PC-9 (cell line): ENCODE measurements at places on chromosomes 7 and 10.

- DNase-seq: no peak
These were observed 124.0 kb downstream of the CELF2 start for GRCh38 chr10:11141571-11142091.

DNA sequence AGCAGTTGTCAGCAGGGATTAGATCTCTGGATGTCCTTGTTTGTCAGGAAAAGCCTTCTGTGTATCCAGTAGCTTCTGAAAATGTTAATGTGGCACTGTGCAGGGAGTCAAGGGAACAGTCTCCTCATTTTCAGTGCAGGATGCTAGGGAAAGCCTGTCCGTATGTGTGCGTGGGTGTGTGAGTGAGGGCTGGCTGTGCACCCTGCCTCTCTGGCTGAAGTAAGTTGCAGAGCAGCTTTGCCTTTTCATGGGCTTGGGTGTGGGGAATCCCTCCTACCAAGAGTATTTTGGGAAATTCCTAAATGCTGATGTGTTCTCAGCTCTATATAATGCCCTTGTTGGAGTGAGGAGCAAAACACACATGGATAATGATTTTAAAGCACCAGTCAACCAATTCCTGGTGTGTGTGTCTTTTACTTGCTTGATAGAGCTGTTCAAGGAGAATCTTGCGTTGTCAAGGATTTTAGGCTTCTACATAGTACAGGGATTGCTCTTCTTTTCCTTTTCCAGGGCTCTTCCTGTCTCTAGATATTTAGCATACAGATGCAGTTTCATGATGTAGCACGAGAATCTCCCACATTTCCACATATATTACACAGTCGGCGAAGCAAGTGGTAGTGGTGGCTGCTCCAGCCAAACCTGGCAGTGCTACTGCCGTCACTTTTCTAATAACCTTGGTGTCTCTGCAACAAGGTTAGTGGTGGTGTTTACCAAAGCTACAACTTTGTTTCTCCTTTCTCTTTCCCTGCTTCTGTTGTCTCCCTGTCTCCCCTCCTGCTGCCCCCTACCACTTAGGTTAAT is 92.8 kb downstream of the MCU start:
- peak; percentile 77 for DNase-seq

DNA sequence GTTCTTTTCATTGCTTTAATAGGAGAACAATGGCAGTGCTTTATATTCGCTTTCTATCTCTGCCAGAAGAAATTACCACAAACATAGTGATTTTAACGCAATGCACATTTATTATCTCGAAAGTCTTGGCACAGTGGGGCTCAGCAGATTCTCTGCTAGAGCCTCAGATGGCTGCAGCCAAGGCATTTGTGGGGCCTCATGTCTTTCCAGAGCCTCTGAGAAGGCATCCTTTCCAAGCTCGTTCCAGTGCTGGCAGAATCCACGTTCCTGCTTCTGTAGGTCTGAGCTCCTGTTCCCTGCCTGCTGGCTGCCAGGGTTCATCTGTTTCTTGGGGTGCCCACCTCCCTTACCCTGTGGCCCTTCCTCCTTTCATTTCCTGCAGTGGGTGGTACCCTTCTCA is 60.2 kb downstream of the LRRC18 start:
- DNase-seq: no peak

DNA sequence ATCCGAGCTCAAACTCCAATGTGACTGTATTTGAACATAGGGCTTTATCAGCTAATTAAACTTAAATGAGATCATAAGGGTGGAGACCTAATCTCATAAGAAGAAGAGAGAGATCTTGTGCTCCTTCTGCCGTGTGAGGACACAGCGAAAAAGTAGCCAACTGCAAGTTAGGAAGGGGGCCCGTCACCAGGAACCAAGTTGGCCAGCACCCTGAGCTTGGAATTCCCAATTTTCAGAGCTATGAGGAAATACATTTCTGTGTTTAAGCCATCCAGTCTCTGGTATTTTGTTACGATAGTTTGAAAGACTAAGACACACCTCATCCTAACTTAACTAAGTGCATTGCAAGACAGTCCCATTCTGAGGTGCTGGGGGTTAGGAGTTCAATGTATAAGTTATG is 14.1 kb upstream of the WDR86 start:
- DNase-seq: no peak

DNA sequence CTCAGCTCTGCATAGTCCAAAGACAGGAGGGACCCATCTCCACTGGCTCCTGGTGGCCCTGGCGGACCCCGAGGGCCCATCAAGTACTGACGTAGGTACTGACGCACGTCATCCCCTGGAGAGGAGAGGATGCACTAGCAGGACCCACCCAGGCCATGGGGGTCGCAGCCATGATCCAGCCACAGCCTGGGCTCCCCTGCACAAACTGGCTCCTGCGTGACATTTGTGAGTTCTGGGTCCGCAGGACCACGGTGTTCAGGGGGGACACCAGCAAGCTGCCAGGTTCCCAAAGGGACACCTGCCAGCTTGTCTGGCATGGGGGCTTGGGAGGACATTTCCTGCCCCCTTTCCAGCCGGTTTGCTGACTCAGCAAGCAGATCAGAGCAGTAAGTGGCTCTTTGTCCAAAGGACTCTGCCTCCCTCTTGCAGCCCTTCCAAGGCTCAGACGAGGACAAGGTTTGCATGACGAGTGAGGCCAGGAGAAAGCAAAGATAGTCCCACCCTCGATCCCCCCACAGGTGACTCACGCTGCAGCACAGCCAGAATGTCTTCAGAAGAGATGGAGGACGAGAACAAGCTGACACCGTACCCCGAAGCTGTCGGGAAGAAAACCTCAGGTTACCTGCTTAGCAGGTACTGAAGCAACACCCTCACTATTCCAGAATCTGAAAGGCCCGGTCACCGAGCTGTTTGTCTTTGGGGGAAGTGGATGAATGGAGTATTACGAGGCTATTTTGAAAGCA is 49.0 kb downstream of the COL17A1 start:
- no peak for DNase-seq

- DNase-seq: no peak
These were observed 23.5 kb upstream of the TECTB start for GRCh38 chr10:112259688-112260087.

DNA sequence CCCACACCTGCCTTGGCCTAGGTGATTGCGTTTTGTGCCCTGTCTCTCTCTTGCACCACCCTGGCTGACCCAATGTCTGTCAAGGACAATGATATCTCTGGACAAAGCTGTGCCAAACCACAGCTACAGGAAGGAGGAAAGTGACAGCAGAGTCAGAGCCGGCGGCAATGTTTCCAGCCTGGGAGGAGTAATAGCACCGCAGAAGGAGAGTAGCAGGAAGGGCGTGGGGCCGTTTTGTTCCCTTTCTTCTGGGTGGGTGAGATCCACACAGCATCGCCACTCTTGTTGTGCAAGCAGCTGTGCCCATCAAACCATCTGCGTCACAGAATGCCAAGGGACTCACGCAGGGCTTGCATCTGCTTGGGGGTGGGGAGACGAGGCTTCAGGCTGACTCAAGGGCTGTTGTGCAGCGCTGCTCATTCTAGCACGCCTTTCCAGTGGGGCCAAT is 341.6 kb upstream of the AUTS2 start:
- DNase-seq: no peak

DNA sequence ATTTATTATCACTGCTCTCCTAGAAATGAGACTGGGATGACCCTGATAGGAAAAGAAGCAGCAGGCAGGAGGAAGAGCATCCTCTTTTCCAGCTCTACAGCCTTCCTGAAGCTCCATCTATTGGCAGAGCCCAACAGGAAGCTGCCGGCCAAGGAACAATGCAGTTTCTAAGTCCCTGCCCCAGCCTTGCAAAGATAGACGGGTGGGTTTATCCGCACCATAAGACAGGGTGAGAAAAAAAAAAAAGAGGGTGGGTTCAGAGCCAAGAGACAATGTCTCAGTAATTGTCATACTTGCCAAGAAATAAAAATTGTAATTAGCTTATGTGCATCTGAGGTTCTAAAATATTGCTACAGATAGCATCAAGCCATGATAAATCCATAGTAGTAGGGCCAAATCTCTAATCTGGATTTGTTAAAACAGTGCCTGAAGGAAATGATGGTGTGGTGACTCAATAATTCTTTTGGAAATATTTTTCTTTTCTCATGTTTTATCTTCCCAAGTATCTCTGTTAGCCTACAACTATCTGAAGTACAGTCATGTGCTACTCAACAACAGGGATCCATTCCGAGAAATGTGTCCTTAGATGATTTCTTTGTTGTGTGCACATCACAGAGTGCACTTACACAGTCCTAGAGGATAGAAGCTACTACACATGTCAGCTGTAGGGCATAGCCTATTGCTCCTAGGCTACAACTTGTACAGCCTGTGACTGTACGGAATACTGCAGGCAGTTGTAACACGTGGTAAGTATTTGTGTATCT is 242.9 kb upstream of the CXCL12 start:
- DNase-seq: no peak

- DNase-seq: no peak
These were observed 116.4 kb downstream of the SORBS1 start for GRCh38 chr10:95444792-95445191.

DNA sequence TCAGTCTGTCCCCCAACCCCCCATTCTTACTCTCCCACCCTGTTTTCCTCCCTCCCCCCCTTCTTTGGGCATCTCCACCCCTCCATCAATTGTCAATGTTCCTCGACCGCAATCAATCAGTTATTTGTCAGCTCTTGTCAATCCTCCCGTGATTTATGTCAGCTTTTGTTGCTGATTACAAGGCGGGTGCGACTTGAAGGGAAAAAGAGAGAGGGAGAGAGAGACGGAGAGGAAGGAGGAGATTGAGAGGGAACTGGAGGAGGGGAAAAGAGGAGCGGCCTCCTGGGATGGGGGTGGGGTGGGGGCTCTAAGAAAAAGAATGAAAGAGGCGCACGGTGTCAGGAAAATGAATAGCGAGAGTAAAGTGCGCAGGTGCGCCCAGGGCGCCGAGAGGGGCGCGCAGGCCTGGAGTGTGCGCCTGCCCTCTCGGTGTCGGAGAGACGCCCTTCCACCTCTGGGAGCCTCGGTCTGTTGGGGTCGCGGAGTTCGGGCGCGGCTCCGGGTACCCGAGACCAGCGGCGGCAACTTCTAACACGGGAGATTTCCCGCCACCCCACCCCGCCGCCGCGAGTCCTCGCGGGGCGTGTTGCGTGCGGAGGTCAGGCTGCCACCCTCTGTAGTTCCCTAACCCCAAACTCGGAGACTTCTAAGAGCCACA is 1.1 kb upstream of the ZNF503 start:
- DNase-seq: peak; percentile 46

- DNase-seq: peak; percentile 88
These were observed 64.5 kb upstream of the SYPL1 start for GRCh38 chr7:106176414-106177299.

GRCh38 chr7:232410-233248 is 40.3 kb downstream of the FAM20C start:
- DNase-seq: no peak

DNA sequence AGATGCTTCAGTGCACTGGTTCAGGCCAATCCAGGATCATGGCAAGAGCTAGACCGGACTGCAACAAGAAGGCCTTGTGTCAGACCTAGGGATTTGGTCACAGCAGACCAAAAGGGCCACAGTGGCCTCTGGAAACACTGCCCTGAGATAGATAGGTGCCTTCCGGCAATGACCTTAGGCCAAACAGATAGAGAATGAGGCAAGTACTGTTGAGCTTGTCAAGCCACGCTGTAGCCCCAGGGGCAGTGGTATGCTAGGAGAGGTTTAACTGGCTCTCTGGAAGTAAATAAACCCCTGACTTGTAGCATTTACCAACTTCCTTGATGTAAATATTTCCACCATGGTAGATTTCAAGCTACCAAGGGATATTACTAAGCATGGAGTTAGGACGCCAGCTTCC is 197.5 kb downstream of the GRID1 start:
- no peak for DNase-seq

GRCh38 chr7:10634239-10634638 is 339.4 kb upstream of the PHF14 start:
- no peak for DNase-seq

- no peak for DNase-seq
These were observed 82.8 kb downstream of the MKI67 start for GRCh38 chr10:128043259-128044045.

- no peak for DNase-seq
These were observed 191.0 kb upstream of the BET1 start for GRCh38 chr7:94195201-94195600.

DNA sequence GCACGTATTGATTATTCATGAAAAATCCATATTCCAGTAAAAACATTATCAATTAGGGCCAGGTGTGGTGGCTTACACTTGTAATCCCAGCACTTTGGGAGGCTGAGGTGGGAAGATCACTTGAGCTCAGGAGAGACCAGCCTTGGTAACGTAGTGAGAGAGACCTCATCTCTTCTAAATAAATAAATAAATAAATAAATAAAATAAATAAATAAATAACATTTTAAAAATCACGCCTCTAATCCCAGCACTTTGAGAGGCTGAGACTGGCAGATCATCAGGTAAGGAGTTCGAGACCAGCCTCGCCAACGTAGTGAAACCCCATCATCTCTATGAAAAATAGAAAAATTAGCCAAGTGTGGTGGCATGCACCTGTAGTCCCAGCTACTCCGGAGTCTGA is 32.1 kb downstream of the NRBF2 start:
- DNase-seq: no peak

- no peak for DNase-seq
These were observed at the start of gene PRLHR for GRCh38 chr10:118595598-118596425. TSS of gene PRLHR (minus strand) at chr10:118595648. CDS start at chr10:118595244, 404 bp downstream.

DNA sequence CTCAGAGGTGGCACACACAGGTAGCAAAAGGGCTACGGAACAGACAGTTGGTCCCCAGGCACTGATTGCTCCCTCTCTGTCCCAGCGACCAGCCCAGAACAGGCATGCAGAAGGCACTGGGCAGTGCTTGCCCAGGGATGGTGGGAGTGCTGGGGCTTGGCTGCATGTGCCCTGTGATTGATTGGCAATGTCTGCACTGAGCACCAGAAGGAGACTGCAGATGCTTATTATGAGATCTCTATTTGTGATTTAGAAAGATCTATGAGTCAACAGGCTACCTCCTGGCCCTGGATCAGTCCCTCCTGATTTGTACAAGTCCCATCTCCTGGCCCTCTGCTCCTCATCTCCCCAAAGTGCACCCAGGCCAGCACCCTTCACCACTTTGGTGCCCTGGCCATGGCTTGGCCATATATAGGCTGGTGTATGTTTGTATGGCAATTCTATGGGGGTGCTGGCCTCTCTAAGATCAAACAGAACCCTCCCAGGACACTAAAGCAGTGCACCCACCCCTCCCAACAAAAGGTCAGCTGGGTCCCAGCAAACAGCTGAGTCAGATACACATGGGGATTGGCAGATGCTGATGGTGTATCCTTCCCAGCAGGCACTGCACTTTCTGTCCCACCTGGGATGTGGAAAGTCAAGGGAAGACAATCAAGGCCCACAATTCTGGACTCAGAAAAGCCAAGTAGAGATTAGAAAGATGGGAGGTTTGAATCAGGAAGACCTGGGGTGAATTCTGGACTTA is 30.9 kb downstream of the CAMK2B start:
- no peak for DNase-seq

DNA sequence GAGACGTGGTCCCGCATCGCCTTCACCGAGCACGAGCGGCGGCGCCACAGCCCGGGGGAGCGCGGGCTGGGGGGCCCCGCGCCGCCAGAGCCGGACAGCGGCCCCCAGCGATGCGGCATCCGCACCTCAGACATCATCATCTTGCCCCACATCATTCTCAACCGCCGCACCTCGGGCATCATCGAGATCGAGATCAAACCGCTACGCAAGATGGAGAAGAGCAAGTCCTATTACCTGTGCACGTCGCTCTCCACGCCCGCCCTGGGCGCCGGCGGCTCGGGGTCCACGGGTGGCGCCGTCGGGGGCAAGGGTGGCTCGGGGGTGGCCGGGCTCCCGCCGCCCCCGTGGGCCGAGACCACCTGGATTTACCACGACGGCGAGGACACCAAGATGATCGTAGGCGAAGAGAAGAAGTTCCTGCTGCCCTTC is 737 bp downstream of the CNNM2 start:
- no peak for DNase-seq

- no peak for DNase-seq
These were observed 345.2 kb downstream of the GPR37 start for GRCh38 chr7:124420367-124420766.
